ENCODE measurements at places on chromosomes 2 and 18. TPM values are rescaled to one million over a fixed set of nuclear protein-coding genes. Genes with fewer than 3 reads are reported as not detected.

DNA sequence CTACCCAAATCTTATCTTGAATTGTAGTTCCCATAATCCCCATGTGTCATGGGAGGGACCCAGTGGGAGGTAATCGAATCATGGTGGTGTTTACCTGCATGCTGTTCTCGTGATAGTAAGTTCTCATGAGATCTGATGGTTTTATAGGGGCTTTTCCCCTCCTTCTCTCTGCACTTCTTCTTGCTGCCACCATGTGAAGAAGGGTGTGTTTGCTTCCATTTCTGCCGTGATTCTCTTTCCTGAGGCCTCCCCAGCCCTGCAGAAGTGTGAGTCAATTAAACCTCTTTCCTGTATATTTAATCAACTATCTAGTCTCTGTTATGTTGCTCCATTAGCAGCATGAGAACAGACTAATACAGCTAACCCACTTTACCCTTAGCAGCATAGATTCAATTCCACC is 37.6 kb downstream of the CDC42EP3 start:
- DNase-seq: no peak

Gene UGT1A5
- not detected for total RNA-seq

Gene STARD6
- not detected for total RNA-seq

DNA sequence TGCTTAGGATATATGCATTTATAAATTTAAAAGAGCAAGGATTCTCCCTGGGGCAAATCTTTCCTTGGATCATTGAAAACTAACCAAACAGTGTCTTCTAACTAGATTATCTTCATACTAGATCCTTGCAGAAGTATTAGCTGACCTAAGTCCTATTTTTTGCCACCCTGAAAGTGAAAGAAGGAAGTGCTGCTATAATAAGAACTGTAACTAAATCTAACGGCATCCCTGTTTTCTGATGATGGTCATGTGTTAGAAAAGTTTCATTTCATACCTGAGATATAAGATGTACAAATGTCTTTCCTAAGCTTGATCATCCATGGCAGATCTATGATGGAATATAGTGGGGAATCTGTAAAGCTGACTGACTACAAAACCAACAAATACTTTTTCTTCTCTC is 102.7 kb downstream of the MAP2 start:
- DNase-seq: no peak

- no peak for DNase-seq
Measured at GRCh38 chr2:201913201-201913600, 106.9 kb downstream of the CDK15 start.

Gene DUSP19
- 0.58 TPM for total RNA-seq

Gene PAX3
- total RNA-seq: not detected

Gene BOLL
- not detected for total RNA-seq

GRCh38 chr2:17757321-17757720 is 3.4 kb downstream of the GEN1 start:
- DNase-seq: no peak

Gene UBXN2A
- 13.9 TPM for total RNA-seq

DNA sequence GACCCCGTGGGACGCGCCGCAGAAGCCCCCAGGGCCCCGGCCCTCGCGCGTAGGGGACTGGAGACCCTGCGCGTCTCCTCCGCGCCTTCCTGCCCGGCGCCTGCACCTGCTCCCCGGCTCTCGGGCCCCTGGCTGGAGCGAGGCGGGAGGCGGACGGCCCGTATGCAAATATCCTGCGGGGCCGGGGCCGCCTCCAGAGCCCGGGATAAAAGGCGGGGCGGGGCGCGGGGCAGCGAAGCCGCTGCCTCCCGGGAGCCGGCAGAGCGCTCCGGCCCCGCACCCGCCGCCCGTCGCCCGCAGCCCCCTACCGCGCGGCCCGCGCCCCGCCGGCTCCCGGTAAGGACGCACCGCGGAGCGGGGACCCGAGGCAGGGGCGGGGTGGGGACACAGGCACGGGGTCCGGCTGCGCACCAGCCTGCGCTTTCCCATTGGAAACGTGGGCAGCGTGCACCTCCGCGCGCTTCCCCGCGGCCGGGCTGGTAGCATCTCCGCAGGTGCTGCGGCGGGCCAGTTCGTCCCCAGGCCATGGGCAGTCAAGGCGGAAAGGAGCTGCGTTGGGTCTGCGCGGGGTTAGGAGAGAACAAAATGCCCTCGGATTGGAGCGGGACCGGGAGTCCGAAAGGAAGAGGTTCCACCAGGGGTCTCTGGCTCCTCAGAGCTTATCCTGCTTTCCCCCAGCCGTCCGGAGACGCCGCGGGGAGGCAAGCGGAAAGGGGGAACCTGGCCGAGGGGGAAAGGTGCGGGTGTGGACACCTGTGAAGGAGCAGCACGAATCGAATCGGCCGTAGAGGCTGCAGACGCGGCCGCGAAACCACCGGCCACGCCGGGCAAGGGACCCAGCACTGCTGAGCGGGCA is at the start of gene ATP6V1C2:
ATP6V1C2 (plus strand) TSS at position 235 of the 856 bp plus-strand sequence. CDS start 1,220 bp downstream, outside the sequence.
- no peak for DNase-seq

DNA sequence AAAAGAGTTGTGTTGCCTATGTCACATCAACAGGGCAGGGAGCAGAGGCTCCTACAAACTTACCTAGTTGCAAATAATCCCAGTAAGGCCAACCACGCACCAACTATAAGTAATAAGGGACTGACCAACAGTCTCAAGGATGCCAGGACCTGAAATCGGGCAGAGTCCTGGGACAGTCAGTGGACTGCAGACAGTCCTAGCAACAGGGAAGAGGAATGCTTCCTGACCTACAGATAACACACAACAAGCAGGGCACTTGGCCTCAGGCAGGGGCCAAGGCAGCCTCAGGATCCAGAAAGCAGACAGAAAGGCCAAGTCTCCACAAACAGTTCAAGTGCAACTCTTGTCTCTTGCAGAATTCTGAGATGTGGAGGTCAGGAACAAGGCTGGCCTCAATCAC is 56.2 kb downstream of the GALNT14 start:
- DNase-seq: no peak

- DNase-seq: no peak
Measured at GRCh38 chr18:24841536-24841935, 381.1 kb downstream of the HRH4 start.

Gene RAB1A
- 89.9 TPM for total RNA-seq

- no peak for DNase-seq
Measured at GRCh38 chr18:36539674-36540231, 242.2 kb downstream of the FHOD3 start.

- no peak for DNase-seq
Measured at GRCh38 chr2:229719926-229720647, 5.7 kb upstream of the DNER start.

Gene RNF144A
- total RNA-seq: 23.5 TPM

Gene OR6B2
- total RNA-seq: not detected

DNA sequence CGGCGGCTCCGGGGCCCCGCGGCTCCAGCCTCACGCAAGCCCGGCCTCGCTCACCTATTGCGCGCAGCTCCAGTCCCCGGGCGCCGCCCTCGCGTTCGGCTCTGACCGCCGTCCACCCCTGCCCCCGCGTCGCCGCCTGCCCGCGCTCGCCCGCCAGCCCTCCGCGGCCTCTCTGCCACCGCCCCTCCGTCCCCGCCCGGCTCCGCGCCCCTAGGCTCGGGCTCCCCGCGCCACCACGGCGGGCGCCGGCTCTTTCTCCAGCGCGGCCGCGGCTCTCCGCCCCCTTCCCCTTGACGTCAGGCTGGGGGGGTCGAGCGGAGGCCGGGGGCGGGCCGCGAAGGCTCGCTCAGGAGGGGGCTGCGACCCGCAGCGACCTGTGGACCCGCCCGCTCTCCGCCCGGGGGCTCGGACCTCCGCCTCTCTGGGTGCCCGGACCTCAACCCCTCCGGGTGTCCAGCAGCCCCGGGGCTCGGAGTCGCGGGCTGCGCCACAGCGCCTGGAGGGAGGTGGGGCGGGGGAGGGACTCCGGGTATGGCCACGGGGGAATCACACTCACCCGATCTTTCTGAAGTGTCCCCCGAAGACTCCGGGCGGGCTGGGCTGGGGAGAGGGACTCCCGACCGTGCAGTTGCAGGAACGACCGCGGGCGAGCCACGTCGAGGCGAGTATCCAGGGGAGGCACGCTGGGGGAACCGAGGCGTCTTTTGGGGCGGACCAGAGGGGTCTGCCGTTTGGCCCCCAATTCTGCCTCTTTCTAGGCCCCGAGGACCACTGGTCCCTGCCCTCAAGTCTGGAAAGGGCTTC is at the start of gene SEMA4C:
SEMA4C (minus strand) TSS at position 259 of the 804 bp plus-strand sequence. CDS start 2,194 bp downstream, outside the sequence.
- no peak for DNase-seq

Gene C1QL2
- total RNA-seq: not detected

GRCh38 chr2:212005085-212005671 is 533.4 kb downstream of the ERBB4 start:
- no peak for DNase-seq

DNA sequence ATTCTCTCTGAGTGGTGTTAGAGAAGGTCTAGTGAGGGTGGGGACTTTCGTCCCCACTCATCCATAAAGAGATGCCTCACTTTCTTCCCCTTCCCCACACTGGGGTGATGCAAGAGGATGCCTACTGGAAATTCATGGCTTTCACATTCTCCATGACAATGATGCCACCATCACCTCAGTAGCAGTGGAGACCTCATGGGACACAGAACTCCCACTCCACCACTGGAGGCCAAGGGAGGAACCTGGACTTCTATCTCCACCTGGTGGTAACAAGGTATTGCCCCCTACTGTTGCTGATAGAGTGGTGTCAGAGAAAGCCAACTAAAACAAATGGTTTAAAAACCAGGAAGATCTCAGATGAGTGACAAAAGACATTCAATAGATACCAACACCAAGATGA is 110.9 kb downstream of the INHBB start:
- no peak for DNase-seq

Data from kidney epithelial cell (primary cell).